ENCODE measurements at places on chromosomes 3 and 15.

DNA sequence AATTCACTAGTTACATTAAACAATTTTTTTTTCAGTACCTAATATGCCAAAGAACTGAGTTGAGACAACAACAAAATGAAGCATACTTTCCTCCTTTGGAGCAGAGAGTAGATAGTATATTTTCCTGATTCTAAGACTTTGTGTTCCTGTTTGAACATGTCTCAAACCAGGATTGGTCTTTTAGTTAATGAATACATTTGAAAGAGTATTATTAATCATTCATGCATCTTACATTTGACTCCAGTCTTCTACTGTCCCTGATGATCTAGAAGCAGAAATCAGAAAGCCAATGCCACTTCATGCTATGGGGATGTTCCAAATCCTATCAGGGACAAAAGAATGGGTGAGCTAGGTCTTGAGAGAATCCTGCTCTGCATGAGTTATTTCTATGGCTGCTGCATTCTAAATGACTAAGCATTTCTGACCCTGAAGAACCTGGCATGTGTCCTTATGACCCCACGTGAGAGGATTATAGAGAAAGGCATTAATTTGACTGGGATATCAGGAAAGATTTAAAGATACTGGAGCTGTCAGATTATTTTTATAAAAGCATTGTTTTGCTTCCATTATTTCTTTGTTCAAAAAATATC lies 32.9 kb upstream of the MBNL1 start:
- DNase-seq = no peak

DNA sequence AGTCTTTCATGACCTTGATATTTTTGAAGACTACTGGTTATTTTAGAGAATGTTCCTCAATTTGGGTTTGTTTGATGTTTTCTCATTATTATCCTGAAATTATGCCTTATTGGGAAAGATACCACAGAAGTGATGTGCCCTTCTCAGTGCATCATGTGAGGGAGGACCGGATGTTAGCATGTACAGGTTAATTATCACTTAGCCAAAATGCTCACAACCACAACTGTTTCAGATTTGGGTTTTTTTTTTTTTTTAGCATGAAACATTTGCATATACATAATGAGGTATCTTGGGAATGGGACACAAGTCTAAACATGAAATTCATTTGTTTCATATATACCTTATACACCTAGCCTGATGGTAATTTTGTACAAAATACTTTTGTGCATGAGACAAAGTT lies 59.8 kb downstream of the PIK3R4 start:
- no peak for DNase-seq

GRCh38 chr3:170621256-170621655 lies 35.4 kb upstream of the SLC7A14 start:
- no peak for DNase-seq

DNA sequence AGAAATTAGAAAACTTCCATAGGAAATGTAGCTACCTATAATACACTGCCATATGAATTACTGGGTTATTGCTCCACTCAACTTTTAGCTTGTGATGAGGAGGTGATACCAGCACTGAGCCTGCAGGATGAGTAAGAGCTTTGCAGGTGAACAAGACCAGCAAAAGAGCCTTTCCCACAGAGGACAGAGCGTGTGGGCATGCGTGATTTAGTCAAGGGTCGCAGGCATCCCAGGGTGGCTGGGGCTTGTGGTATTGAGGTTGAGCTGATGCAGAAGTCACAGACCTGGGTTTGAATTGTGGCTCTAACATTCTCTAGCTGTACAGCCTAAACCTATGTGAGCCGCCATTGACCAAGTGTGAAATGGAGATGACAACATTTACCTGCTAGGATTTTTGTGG lies 5.6 kb downstream of the NRROS start:
- DNase-seq = no peak

GRCh38 chr3:110623571-110623970 lies 448.0 kb upstream of the NECTIN3 start:
- no peak for DNase-seq

GRCh38 chr3:120648290-120648689 lies 33.7 kb downstream of the HGD start:
- no peak for DNase-seq

DNA sequence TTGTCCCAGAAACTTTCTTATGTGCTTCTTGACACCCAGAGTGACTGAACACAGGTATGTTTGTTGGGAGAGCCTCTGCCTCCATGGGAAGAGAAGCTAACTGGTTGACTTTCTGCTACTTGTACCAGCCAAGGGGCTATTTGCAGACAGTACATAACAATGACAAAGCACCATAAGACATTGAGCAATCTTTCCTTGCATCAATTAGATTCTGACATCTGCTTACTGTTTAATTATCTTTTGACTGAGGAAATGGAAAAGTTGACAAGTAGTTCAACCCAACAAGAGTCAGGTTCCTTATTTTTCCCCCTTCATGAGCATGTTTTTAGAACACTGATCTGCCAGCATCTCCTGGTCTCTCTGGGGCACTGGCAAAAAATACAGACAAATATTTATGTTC lies 157.7 kb downstream of the RPLP1 start:
- DNase-seq = no peak

GRCh38 chr3:40669176-40669575 lies 144.4 kb downstream of the ZNF621 start:
- no peak for DNase-seq

DNA sequence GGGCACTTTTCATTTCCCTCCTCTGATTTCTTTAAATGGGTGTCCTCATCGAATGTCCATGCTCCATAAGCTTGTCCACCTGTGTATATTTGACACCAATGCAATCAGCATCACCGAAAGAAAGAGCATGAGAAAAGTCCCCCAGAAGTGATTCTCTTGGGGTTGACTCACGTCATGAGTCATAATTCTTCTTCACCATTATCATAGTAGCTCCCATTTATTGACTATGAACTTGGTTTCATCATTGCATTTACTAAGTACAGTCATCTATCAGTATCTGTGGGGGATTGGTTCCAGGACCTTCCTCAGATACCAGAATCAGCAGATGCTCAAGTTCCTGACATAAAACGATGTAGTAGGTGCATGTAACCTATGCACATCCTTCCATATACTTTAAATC lies 372.5 kb upstream of the CFAP20DC start:
- no peak for DNase-seq

- no peak for DNase-seq
Measured at GRCh38 chr3:179703816-179704215, 51.0 kb downstream of the USP13 start.

GRCh38 chr3:157160658-157161424 lies 894 bp upstream of the CCNL1 start:
- peak; percentile 92 for DNase-seq

DNA sequence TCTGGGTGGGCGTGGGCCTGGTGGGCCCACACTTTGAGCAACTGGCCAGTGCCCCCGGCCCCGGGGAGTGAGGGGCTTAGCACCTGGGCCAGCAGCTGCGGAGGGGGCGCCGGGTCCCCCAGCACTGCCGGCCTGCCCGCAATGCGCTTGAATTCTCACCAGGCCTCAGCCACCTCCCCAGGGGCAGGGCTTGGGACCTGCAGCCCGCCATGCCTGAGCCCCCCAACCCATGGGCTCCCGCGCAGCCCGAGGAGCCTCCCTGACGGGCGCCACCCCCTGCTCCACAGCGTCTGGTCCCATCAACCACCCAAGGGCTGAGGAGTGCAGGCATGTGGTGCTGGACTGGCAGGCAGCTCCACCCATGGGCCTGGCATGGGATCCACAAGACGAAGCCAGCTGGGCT lies 484.3 kb downstream of the UNC13C start:
- peak; percentile 84 for DNase-seq

DNA sequence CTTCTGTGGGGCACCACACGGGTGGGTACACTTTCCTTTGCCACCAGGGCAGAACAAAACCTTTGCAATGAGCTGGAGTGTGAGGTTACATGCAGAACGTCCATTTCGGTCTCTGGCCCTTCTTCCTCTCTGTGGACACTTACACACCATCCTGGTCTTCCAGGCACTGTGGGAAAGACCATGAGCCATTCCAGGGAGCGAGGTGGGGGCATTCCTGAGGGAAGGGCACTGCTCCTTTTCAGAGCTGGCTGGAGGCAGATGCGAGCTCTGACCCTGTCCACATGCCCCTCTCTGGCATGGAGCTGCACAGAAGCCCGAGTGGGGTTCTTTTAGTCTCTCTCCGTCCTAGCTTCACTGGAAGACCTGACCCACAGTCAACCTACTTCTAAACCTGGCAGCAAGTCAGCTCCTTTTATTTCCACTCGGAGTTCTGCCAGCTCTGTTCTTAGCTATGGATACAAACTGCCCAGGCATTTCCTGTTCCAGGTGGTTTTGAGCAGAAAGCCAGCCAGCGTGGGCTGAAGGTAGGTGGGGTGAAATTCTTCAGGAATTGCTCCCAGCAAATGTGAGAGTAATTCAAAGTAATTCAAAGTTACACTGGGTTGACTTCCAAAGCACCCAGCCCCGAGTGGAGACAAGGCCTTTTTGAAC lies 281.4 kb downstream of the ADAMTS17 start:
- DNase-seq = no peak

DNA sequence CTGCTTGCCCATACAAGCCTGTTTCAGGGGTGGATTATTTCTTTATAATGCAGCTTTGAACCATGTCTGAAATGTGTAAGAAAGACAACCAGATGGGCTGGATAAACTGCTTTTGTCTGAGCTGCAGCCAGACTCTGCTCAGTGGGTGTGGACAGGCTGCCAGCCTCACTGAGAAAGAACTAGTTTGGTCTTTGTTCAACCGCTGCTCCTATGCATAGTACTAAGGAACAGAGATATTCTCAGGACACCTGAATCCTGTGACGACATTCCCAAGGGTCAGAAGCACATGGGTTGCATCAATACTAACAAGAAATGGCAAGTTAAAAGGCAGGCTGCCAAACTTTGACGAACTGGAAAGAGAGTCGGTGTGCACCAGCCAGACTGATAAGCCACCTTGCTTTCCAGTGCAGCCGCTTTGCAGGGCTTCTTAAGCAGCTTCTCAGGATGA lies 57.2 kb downstream of the PLD1 start:
- DNase-seq = no peak

DNA sequence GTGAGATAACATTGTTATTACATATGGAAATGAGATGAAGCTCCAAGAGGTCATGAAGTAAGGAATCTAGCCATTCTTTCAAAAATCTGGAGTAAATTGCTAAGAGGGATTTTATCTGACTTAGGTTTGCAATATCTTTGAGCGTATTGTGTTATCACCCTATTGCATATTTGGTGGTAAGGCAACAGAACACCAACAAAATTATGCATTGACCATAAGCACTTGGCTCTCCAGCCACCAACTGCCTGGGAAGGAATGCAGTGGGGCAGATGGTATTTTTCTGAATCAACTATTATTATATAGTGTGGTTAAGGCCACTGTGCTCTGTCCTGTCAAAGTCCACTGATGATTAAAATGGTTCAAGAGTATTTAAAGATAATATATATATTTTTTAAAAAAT lies 287.9 kb upstream of the SEMA6D start:
- no peak for DNase-seq

GRCh38 chr15:70140543-70141375 lies 43.0 kb upstream of the TLE3 start:
- DNase-seq = no peak

DNA sequence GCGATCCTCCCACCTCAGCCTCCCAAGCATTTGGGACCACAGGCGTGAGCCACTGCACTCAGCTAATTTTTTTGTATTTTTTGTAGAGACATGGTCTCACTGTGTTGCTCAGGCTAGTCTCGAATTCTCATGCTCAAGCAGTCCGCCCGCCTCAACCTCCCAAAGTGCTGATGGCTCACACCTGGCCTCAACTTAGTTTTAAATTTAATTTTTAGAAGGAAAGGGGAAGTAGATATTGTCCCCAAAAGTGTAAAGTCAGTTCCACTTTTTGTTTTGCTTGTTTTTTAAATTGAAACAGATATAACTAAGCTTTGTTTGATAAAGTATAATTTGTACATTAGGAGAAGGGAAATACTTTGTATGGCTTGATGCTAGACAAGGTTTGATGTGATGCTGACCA lies 31.3 kb upstream of the NFKBIZ start:
- no peak for DNase-seq

DNA sequence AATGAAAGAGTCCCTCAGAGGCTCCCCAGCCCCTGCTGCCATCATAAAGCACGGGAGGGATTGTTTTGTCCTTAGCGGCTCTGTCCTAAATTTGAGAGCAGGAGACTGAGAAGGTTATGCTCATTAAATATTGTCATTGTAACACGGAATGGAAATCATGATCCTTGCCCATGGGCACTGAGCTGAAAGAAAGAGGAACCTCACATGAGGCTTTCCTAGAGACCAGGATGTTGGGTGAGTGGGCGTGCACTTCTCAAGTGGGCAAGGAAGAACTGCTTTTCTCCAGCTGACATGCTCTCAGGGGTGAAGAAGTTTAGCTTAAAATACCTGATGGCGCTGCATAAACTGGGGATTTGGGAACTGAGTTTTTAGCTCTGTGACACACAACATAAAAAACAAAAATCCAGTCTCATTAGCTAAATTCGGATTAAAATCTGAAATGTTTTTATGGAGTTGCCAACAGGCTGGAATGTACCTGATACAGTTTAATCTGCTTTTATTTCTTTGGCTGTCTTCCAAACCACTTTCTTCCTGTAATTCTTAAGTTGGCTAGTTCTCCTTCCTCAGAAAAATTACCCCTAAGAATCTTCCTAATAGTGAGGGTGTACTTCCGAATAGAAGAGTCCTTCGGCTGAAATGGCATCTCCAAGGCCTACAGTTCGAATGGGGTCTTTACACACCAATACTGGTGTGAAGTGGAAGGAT lies 31.7 kb downstream of the ADPGK start:
- no peak for DNase-seq

GRCh38 chr15:71143373-71144310 lies 28.4 kb downstream of the THSD4 start:
- DNase-seq = no peak

DNA sequence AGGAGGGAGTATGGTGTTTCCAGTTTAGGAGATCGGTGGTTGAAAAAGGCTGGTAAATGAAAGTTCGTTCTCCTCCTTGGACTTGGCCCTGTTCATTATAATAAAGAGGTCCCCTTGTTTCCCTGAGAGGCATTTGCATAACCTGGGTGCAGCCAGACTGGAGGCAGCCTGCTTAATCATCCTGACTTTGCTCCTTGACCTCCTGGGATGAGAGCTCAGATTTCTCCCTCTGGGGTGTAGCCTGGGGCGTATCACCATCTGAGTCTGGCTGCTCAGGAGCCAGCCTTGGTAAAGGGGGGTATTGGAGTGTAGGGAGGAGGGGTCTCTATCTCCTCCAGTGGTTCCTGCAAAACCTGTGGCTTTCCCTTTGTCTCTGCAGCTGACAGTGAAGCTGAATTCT lies 21.3 kb upstream of the ACAD9 start:
- DNase-seq = no peak

GRCh38 chr15:58752716-58753115 lies 3.2 kb upstream of the ADAM10 start:
- DNase-seq = no peak

DNA sequence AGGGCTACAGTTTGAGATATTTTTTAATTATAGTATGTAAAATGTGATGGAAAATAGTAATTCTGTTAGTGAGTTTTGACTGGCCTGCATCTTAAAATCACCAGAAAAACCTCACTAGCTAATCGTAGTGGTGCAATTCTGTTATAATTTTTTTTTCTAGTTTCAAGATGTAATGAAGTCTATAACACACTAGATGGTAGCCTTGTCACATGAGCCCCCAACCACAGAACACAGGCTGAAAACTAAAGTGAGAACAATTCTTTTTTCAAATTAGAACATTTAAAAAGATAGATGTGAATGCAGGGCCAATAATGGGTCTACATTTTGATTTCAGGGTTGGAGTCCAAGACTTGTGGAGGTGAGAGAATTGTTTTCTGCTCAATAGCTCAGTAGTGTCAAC lies 83.3 kb upstream of the KCNH8 start:
- DNase-seq = no peak
